ENCODE measurements at places on chromosomes 1 and 21. TPM values are rescaled to one million over a fixed set of nuclear protein-coding genes. Genes with fewer than 3 reads are reported as not detected.

AGO4 gene
- total RNA-seq, result 10.0 TPM

LEFTY2 gene
- not detected for total RNA-seq

SPRR4 gene
- not detected for total RNA-seq

FAM163A gene
- total RNA-seq, result not detected

SPATA45 gene
- total RNA-seq, result not detected

S100A10 gene
- 145 TPM for total RNA-seq

KRTAP21-2 gene
- total RNA-seq, result not detected

OLIG2 gene
- not detected for total RNA-seq

ABCA4 gene
- total RNA-seq, result not detected

GFI1 gene
- total RNA-seq, result 99.4 TPM

FCGR3A gene
- not detected for total RNA-seq

CASQ2 gene
- not detected for total RNA-seq

ST6GALNAC5 gene
- not detected for total RNA-seq

RHCE gene
- total RNA-seq, result 0.25 TPM

Measured in activated T-helper 2 cell treated with anti-CD3 and anti-CD28 coated beads, Interferon-gamma antibody, Interleukin-2, Interleukin-4, amounts not matched to agents 10 μg/mL and 5 μg/mL and 100 μg/mL, durations not matched to agents 14 hours and 24 hours and 36 hours (primary cell).